ENCODE measurements at places on chromosomes 3 and 15.

GRCh38 chr15:65893060-65893459 is 23.8 kb downstream of the RAB11A start:
- peak; percentile 25 for DNase-seq

GRCh38 chr3:142852009-142852408 is 36.9 kb downstream of the PCOLCE2 start:
- DNase-seq, result no peak

DNA sequence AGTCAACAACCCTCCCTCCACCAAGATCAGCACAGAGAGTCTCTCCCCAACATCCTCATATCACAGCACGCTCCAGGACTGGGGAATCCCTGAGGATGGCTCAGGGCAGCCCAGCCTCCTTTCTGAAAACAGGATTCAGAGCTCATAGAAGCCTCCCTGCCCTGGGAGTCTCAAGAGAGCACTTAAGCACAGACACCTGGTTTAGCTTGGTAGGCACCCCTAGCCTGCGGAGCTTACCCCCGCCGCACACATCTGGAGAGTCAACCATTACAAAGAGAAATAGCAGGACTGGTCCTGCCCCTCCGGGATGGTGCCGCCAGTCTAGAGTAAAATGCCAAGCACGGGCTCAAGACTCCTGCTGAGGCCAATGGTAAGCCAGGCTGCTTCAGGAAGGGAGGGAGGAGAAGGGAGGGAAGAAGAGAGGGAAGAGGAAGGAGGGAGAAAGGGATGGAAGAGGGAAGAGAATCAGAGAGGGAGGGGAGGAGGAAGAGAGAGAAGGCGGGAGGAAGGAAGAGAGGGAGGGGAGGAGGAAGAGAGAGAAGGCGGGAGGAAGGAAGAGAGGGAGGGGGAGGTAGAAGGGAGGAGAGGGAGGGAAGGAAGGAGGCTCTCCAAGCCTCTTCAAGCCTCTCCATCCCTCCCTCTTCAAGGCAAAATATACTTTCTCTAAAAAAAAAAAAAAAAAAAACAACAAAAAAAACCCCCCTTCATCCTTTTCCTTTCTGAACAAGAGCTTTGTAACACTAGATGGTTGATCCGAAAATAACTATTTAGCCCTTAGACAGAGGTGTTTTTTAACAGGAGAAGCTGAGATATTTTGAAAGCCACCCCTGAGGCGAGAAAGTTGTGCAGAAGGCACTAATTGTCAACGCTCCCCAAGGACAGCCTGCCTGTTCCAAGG is 278.6 kb upstream of the TLE3 start:
- DNase-seq, result no peak

DNA sequence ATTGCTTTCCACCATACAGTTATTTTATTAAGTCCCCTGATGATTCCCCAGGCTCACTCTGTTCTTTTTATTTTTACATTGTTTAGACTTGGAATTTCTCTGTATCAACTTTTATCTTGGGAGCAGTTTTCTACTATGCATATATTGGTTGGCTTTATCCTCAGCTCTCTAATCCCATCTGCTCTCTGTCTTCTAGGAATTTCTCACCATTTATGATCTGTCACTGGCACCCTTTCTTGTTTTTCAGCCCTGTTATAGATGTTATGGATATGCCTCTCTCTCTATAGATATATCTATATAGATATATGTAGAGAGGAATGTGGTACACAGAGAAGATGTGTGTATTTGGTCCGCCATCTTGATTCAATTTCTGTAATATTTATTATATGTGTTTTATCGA is 90.5 kb downstream of the SH3GL3 start:
- no peak for DNase-seq

DNA sequence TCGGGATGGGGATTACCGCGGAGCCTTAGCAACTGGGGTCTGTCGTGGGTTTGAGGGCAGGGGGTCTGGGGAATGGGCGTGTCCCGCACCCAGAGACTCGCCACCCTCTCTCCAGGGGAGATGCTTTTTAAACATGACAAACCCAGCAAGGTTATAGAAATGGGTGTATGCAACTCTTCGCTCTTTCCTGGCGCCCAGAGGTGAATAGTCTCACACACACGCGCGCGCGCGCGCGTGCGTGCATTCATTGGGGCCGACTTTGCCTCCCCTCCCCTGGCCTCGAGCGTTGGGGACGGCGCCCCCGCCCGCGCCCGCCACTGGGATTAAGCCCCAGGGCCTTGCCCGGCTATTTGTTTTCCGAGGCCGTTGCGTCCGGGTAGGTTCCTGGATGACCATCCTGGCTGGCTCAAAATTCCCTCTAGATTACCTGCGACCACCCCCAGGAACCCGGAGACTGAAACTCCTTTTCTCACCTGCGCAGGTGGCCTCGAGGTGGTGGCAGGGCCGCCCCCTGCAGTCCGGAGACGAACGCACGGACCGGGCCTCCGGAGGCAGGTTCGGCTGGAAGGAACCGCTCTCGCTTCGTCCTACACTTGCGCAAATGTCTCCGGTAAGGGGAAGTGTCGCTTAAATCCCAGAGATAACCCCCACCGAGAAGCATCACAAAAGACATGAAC is 777 bp downstream of the GPR160 start:
- DNase-seq, result peak; percentile 54

- peak; percentile 15 for DNase-seq
These were observed 27.6 kb downstream of the FBXW12 start for GRCh38 chr3:48399387-48400172.

- peak; percentile 9 for DNase-seq
These were observed 1.4 kb upstream of the DIS3L start for GRCh38 chr15:66291816-66292570.

GRCh38 chr3:10667269-10667668 is 148.8 kb upstream of the SLC6A11 start:
- DNase-seq, result peak; percentile 40

- no peak for DNase-seq
These were observed 28.9 kb downstream of the CFAP91 start for GRCh38 chr3:119731560-119732343.

DNA sequence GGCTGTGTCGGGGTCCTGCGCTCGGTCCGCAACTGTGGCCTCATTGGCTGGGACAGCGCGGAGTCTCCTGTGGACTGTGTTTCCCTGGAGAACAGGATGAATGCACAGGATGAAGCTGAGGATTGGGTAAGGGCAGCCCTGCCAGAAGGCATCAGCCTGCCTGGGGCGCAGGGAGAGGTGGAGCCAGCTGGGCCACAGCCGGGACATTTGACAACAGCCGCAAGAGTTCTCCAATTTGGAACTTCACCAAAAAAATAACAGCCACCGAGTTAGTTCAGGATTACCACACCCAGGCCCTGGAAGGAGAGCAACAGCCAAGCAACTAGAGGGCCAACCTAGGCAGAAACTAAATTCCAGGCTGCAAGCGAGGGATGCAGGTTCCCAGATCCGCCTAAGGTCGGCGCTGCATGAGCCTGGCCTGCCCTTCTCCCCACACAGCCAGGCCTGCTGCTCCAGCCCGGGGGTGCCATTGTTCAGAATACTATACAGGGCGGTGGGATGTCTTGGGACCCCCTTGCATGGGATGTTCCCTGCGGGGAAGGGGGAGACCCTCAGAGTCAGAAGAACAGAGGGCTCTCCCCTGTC is 229.3 kb downstream of the OCA2 start:
- DNase-seq, result no peak

- DNase-seq, result no peak
These were observed 88.4 kb downstream of the THBS1 start for GRCh38 chr15:39669241-39669640.

- DNase-seq, result no peak
These were observed 336.1 kb downstream of the FOXP1 start for GRCh38 chr3:71247221-71247957.

DNA sequence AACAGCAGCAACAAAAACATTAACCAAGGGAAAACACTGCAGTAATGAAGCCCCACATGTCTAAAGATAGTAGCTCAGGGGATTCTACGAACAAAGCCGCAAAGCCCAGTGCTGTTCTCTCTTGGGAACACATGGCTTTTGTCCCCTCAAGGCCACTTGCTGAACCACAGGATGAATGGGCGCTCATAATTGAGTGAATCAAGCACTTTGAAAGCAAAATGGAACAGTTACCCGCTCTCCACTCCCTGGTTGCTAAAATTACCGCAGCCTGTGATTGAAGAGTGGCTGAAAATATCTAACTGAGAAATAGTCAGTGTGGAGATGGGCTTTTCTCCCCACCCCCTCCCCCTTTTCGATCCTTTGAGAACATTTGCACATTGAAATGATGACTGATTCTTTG is 39.6 kb downstream of the RASGRF1 start:
- DNase-seq, result no peak

All from activated CD8-positive, alpha-beta T cell treated with anti-CD3 and anti-CD28 coated beads for 36 hours (primary cell).